ENCODE measurements at places on chromosomes 13 and 19.

DNA sequence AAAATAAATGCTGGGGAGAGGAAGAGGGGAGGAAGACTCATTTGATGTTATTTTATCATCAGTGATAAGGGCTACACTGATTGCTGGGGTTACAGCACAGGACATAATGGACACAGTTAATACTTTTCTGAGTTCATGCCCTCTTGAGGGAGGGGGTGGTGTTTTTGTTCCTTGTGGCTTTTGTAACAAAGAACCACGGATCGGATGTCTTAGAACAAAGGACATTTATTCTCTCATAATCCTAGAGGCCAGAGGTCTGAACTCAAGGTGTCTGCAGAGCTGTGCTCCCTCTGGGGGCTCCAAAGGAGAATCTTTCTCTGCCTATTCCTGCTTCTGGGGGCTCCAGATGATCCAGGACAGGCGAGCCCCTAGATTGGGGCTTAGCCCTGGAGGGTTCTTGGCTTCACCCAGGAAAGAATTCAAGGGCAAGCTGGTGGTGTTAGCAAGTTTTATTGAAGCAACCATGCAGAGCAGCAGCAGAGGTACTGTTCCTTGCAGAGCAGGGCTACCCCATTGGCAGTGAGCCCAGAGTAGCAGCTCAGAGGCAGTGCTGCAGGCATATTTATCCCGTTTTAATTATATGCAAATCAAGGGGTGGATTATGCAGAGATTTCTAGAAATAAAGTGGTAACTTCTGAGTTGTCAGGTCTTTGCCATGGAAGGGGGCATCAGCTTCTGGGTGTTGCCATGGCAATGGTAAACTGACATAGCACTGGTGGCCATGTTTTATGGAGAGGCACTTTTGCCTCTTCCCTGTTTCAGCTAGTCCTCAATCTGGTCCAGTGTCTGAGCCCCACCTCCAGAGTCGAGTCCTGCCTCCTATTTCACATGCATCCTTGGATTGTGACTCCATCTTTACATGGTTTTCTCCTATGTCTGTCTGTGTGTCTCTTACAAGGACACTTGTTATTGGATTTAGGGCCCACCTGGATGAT is 18.0 kb downstream of the VAV1 start:
- DNase-seq, result no peak

DNA sequence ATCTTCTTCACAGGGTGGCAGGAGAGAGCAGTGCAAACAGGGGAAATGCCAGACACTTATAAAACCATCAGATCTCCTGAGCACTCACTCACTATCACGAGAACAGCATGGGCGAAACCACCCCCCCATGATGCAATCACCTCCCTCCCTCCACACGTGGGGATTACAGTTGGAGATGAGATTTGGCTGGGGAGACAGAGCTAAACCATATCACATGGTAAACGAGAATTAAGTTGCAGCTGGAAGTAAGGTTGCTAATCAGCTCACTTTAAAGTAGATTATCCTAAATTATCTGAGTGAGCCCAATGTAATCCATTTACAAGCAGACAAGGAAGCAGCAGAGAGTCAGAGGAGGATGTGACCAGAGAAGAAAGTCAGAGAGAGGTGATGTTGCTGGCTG is 102.2 kb upstream of the IPO5 start:
- no peak for DNase-seq

DNA sequence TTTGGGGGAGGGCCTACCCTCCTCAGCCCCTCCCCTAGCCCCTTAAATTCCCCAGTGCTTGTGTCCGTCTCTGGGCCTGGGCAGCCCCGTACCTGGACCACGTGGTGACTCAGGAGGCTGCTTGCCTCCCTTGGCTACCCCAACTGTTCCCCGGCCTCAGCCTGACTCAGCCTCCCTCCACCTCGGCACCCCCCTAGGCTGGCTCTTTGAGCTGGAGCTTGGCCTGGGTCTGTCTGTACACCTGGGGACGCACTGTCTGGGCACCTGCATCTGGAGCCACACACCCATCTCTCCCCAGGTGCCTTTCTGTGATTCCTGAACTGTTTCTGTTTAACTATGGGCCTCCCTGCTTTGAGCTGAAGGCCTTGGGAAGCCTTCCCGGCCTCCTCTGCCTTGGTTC is 1.8 kb upstream of the KLK14 start:
- no peak for DNase-seq

DNA sequence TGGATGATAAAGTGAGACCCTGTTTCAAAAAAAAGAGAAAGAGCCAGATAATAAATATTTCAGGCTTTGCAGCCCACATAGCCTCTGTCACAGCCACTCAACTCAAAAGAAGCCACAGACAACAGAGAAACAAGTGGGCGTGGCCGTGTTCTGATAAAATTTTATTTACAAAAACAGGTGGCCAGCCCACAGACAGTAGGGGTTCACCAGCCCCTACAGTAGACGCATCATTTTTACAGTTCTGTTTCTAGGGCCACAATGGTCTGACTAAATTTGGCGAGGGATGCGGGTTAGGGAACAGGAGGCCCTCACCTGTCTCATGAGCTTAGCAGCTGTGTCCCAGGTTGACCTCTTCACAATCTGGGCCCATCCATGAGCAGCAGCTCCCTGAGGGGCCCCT is 59.5 kb downstream of the ARHGEF18 start:
- DNase-seq, result no peak

DNA sequence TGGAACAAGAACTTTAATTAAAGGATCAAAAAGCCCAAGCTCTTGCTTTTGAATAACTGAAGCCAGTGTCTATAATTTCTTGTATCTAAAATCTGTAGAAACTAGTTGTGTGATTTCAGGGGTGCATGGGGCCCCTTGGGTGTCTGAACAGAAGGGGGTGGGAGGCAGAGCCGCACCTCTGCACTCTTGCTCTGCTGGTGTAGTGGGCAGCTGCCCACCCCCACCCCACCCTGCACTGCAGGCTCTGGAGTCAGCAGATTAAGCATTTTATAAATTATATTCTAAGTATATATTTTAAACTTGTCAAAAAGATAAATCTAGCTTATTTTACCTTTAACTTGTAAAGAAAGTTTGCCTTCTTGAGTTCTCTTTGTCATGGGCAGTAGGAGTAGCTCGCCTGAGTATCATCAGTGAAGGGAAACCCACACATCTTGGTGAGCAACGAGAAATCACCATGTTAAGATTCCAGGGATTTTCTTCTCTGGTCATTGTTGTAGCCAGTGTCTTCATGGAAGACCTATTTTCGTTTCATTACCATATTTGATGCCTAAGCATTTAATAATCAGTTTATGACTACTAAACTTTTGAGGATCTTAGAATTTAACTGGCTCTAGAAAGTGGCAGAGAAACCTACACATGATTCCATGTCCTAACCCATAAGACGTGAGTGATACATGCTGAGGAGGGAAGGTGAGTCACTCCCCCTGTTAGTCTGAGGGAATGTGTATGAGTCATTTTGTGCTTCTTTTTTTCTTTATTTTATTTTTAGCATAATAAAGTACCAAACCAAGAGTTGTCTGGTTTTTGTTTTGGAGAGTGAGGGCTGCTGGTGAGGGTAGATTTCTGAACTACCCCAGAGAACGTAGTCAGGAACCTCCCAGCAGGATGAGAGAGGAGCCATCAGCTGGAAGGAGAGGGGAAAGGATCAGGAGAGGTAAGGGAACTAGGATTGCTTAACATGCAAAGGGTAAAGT is 7.7 kb downstream of the UBE2L5 start:
- DNase-seq, result no peak

DNA sequence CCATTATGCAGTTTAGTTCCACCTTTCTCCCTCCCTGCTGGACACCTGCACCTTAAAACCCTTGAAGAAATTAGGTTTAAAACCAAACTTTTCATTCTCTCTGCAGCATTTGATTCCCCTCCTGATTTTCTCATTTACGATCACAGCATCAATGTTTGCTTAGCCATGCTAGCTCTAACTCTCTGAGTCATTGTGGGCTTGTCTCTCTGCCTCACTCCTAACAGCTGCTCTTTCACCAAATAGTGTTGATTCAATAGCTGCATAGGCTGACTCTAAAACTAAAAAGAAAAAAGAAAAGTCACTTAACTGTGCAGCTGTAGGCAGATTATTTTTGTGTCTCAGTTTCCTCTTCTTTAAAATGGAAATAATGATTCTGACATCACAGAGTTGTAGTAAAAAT is 1124.9 kb downstream of the DIAPH3 start:
- no peak for DNase-seq

- no peak for DNase-seq
These were observed 901.4 kb downstream of the EFNB2 start for GRCh38 chr13:105634059-105634458.

DNA sequence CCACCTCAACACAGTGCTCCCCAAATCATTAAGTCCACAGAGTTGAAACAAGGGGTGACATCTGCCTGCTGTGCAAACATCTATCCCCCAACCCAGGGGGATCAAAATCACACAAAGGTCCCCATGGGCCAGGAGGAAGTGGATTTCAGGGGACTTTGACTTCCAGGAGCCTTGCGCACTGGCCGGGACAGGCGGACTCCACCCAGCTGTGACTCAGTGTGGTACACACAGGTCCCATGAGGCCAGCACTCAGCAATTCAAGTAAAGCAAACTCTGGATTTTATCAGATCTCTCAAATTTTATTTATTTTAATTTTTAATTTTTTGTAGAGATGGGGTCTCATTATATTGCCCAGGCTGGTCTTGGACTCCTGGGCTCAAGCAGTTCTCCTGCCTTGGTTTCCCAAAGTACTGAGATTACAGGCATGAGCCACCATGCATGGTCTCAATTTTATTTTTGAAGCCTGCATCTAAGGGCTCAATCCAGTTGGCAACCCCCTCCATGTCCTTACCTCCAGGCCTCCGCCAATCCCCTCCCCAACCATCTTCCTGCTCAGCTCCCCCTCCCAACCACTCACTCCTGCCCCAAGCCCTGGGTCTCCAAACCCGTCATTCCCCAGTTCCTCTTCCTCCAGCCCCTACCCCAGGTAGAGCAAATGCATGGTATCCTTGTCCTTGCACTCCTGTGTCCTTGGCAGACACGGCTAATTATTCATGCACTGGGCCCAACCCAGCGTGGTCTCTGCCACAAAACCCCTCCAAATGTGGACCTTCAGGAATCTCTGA is 18.2 kb downstream of the ARHGAP33 start:
- no peak for DNase-seq

DNA sequence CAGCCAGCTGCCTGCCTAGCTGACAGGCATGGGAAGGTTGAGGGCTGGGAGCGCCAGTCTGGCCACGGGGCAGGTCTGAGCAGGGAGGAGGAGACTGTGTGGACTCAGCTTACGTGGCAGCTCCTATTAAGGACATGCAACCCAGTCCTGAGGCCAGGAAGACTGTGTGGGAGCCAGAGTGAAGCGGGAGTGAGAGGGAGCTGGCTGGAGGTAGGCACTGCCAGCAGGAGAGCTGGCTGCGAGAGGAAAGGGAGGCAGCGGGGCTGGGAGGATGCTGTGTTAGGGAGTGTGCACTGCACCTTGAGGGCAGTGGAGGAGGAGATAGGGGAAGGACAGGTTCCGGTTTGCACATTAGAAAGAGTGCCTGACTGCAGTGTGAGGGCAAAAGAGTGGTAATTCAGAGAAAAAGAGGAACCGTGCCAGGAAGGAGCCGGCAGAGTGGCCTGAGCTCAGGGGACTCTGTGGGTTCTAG is 99.2 kb downstream of the SLC7A1 start:
- DNase-seq, result no peak

DNA sequence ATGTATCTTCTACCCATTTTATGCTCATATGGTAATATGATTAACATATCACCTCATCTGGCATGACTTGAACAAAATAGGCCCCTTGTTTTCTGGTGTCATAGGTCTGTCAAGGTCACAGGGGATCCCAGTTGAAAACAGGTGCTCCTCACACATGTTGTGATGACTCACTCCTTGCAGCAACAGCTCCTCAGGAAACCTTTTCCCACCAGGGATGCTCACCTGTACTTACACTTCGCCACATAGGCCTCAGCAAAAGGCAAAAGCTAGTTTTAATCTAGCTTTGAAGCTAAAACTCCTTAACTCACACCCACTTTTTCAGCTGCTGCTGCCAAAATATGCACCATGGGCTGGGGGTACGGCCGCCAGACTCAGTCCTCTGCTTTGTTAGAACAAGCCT is 110.0 kb upstream of the SOX21 start:
- DNase-seq, result no peak

DNA sequence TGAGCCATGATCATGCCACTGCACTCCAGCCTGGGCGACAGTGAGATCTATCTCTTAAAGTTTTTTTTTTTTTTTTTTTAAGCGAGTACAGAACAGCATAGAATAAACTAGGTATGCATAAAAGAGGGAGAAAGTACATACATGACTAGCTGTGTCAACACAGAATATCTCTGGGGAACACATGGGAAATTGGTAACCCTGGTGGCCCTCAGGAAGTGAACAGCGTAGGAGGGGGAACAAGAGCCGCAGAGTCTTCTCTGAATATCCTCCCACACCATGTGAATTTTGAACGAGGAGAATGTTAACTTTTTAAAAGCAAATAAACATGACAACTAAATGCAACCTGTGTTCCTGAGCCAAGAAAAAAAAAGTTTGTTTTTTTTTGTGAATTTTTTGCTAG is 15.2 kb downstream of the PHLDB3 start:
- no peak for DNase-seq

GRCh38 chr13:111945086-111945485 is 121.9 kb upstream of the SOX1 start:
- DNase-seq, result no peak

DNA sequence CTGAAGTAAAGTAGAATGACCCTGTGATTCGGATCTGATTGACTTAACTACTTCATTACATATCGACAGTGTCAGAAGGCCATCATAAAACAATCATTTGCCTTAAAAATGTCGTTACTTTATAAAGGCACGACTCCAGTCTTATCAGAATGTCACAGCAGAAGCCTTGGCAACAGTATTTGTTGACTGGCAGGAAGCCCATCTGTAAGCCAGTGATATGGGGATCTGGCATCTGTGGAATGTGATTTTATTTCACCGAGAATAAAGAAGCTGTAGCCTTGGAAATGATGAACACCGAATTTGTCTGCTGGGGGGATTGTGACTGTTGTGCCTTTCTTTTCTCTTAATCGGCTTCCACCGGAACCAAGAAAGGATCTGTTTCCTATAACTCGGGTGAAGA is 362.5 kb downstream of the TDRD3 start:
- no peak for DNase-seq

- DNase-seq, result no peak
These were observed 21.6 kb downstream of the SLAIN1 start for GRCh38 chr13:77719128-77719527.

DNA sequence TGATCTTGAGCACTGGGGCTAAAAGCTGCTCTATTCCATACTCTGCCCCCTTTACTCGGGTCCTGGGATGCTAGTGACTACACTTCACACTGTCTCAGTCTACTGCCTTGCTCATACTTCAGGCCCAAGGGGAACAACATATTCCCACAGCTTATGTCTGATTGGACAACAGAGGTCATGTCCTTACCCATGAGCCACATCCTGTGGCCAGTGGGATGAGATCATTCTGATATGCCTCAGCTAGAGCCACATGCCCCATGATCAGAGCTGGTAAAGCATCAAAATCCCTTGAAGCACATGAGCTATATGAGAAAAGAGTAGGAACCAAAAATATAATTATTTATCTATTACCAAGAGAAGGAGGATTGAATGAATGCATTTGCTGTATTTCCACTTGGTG is 290.1 kb upstream of the TSHZ3 start:
- DNase-seq, result no peak

All from left colon (tissue), 2 donors.